ENCODE measurements at places on chromosomes 5 and 9. TPM values are rescaled to one million over a fixed set of nuclear protein-coding genes. Genes with fewer than 3 reads are reported as not detected.

Gene CCDC192
- 0.58 TPM for total RNA-seq

Gene TLX3
- not detected for total RNA-seq

Gene GRPEL2
- 16.3 TPM for total RNA-seq

Gene WDR70
- total RNA-seq, result 39.9 TPM

DNA sequence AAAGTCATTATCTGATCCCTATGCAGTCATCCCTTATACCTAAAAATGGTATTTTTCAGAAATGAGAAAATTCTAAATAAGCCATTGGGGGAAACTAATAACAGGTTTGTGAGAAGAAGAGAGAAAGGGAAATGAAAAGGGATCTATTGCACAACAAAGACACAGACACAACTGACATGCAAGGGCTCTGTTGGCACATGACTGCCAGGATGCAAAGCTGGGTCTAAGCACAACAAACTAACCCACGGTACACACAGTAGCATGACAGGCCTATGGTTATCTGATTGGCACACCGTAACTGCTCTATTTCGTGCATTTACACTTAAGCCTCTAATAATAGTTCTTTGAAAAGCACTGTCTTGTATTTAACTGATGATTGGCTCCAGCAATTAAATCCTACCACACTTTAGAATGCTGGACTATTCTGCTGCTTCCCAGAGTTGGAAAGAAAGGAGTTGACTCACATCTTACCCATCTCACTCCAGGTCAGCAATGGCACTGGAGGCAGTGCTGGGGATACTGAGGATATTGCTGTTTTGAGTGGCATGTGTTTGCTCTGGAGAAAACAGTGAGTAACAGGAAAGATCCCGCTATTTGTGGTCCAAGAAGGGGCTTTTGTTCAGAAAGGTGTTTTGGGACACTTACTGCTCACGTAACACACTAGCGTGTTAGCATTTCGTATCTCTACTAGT is 328.3 kb downstream of the GLIS3 start:
- H3K36me3 ChIP-seq, result no peaks in the 10 kb centered on the region
- H3K4me3 ChIP-seq, result no peak overlapping the region
- H3K4me1 ChIP-seq, result no peaks in the 10 kb centered on the region

DNA sequence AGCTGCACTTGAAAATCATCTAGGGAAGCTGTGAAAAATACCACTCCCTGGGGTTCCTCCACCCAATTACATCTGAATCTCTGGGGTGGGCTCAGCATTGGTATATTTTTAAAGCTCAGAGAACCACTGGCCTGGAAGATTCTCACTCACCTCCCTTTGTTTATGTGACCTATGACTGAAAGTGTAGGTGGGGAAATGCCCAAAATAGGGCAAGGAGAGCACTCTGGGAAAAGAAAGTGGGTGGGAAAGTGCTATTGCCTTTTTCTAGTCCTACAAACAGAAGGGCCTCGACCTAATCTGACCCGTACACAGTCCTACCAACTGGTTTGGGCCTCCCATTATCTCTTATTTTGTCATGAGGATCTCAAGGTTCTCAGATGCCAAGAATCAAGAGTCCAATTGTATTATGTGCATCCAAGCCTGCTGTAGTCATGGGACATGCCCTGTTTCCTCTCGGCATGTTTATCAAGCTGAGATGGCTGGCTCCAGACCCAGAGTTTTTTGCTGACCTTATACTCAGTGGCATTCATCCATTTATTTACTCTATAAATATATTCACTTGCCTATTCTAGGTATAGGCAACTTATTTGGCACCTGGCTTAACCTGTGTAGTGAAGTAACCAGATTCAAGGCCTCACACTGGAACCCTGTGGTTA is 483.7 kb downstream of the ENC1 start:
- no peak for DNase-seq
- H3K27me3 ChIP-seq, result no peaks in the 10 kb centered on the region
- no peaks in the 10 kb centered on the region for H3K36me3 ChIP-seq
- H3K27ac ChIP-seq, result no peak overlapping the region
- no peaks in the 10 kb centered on the region for H3K4me1 ChIP-seq

DNA sequence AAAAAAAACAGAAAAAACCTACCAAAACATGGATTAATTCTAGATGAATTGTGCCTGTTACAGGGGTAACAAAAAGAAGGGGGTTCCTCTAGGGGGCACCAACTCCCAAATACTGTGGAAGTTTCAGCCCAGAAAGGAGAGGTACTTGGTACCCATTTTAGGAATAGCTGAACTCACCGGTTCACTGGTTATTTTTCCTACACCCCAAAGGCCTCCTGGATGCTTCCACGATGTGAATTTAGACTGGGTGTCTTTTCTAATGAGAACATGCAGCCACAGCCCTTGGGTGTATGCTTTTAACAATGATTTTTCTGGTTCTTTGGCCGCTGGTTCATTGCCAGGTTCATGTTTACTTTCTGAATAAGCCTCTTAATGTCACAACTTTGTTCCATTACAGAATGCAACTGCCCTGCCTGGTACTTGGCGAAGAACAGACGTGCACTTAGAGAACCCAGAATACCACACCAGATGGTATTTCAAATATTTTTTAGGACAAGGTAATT is 46.7 kb downstream of the GARNL3 start:
- H3K4me1 ChIP-seq, result no peaks in the 10 kb centered on the region
- peaks cover 2% of the 10 kb centered on the region for H3K27me3 ChIP-seq
- H3K36me3 ChIP-seq, result no peaks in the 10 kb centered on the region
- H3K27ac ChIP-seq, result no peak overlapping the region

Gene QRFP
- total RNA-seq, result not detected

Gene VAV2
- 1.2 TPM for total RNA-seq

- H3K27me3 ChIP-seq, result no peaks in the 10 kb centered on the region
- H3K36me3 ChIP-seq, result no peaks in the 10 kb centered on the region
- no peak for DNase-seq
- H3K4me1 ChIP-seq, result no peaks in the 10 kb centered on the region
- no peak overlapping the region for H3K4me3 ChIP-seq
Measured at GRCh38 chr5:79074641-79075040, 5.1 kb downstream of the BHMT2 start.

GRCh38 chr9:134234001-134234660 is 69.8 kb upstream of the RNU6ATAC start:
- no peak overlapping the region for H3K27ac ChIP-seq
- no peak for DNase-seq
- H3K4me3 ChIP-seq, result no peak overlapping the region
- no peaks in the 10 kb centered on the region for H3K36me3 ChIP-seq
- H3K4me1 ChIP-seq, result no peaks in the 10 kb centered on the region
- H3K27me3 ChIP-seq, result peaks cover 55% of the 10 kb centered on the region

Gene OR1J2
- total RNA-seq, result not detected

- H3K4me3 ChIP-seq, result no peak overlapping the region
- DNase-seq, result no peak
- H3K36me3 ChIP-seq, result no peaks in the 10 kb centered on the region
- H3K4me1 ChIP-seq, result no peaks in the 10 kb centered on the region
- no peak overlapping the region for H3K27ac ChIP-seq
- no peaks in the 10 kb centered on the region for H3K27me3 ChIP-seq
Measured at GRCh38 chr9:119609277-119609971, 240.2 kb upstream of the BRINP1 start.

- peak overlapping the region; percentile 99 for H3K4me3 ChIP-seq
- no peaks in the 10 kb centered on the region for H3K27me3 ChIP-seq
- H3K4me1 ChIP-seq, result peaks cover 25% of the 10 kb centered on the region
- peak overlapping the region; percentile 88 for H3K27ac ChIP-seq
- no peak for DNase-seq
Measured at GRCh38 chr5:55991768-55992486, 2.8 kb downstream of the IL6ST start.

DNA sequence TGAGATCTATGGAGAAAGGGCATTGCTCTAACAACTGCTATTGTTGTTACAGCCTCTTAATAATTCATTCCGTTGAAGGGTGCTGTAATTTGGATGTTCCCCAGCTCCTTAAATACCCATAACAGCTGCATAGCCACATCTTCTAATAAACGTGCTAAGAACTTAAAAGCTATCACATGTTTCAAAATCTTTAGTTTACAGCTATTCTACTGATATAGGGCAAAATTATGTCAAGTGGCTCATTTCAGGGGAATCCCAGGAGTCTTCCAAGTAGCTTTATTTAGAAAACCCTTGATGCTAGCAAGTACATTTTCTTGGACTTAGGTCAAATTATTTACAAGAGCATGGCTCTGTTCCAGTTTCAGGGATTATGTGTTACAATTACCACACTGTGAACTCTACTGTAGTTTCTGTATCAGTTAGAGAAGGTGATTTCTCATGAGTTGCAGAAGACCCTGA is 990.4 kb upstream of the ACO1 start:
- no peak overlapping the region for H3K27ac ChIP-seq
- no peaks in the 10 kb centered on the region for H3K4me1 ChIP-seq
- H3K36me3 ChIP-seq, result no peaks in the 10 kb centered on the region
- no peak for DNase-seq

DNA sequence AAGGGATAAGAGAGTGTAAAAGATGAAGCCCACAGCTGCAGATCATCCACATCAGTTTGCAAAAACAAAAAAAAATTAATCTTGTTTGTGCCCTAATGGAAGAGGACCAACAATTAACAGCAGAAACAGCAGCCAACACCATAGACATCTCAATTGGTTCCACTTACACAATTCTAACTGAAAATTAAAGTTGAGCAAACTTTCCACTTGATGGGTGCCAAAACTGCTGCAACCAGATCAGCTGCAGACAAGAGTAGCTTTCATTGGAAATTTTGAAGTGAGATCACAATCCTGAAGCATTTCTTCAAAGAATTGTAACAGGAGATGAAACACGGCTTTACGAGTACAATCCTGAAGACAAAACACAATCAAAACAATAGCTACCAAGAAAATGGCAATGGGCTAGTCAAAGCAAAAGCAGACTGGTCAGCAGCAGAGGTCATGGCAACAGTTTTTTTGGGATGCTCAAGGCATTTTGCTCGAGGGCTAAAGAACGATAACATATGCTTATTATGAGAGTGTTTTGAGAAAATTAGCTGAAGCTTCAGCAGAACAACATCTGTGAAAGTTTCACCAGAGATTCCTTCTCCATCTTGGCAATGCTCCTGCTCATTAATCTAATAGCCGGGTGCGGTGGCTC is 4.1 kb upstream of the RBM27 start:
- H3K27ac ChIP-seq, result no peak overlapping the region
- H3K27me3 ChIP-seq, result no peaks in the 10 kb centered on the region
- no peak for DNase-seq
- peaks cover 9% of the 10 kb centered on the region for H3K4me1 ChIP-seq
- H3K4me3 ChIP-seq, result no peak overlapping the region
- no peaks in the 10 kb centered on the region for H3K36me3 ChIP-seq

Gene PHF24
- total RNA-seq, result not detected

DNA sequence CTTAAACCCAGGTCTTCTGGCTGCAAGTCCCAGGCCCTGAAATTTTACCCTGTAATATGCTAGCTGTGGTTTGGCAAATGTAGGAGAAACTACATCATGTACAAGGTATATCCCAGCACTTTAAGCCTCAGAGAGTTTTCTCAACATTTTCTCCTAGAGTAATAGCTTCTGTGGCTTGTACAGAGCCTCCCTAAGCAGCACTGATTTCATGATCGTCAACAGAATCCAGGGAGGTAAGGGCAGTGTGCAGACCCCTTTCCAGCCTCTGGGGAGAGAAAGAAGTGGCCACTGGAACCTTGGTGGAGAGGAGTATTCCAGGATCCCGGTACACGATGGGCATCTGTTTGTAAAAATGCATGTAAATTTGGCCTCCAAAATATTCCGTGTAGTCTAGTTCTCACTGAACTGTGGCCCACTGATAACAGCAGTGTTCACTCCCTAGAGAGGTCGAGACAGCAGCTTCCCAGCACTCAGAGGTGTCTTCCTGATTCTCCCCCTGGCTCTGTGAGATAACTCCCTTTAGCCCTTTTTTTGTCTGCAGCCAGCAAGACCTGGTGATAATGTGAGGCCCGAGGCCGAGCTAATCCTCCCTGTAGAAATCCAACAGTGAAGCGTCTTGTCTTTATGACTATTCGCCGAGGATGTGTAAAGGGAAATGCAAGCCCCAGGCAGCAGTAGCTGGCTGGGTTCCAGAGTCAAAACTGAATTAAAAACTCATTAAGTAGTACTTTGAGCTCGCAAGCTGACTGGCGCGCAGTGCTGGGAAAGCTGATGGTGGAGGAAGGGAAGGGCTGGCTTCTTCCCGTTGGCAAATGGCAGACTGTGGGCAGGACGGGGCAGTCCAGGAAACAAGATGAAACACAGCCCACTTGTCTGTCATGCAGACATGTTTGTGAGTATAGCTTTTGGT is 59.0 kb downstream of the MAP1B start:
- H3K4me3 ChIP-seq, result no peak overlapping the region
- no peak for DNase-seq
- no peak overlapping the region for H3K27ac ChIP-seq
- H3K27me3 ChIP-seq, result peaks cover 12% of the 10 kb centered on the region
- no peaks in the 10 kb centered on the region for H3K36me3 ChIP-seq
- no peaks in the 10 kb centered on the region for H3K4me1 ChIP-seq

Gene SLCO6A1
- total RNA-seq, result not detected

GRCh38 chr5:169270827-169271226 is 30.1 kb downstream of the SLIT3 start:
- H3K27ac ChIP-seq, result no peak overlapping the region
- H3K4me1 ChIP-seq, result no peaks in the 10 kb centered on the region
- no peak for DNase-seq
- H3K4me3 ChIP-seq, result no peak overlapping the region
- peaks cover 3% of the 10 kb centered on the region for H3K27me3 ChIP-seq

Gene HRH2
- 5.5 TPM for total RNA-seq

Gene OR5C1
- total RNA-seq, result not detected

Gene FGF18
- 0.58 TPM for total RNA-seq
